ENCODE measurements at places on chromosomes 3 and 15.

DNA sequence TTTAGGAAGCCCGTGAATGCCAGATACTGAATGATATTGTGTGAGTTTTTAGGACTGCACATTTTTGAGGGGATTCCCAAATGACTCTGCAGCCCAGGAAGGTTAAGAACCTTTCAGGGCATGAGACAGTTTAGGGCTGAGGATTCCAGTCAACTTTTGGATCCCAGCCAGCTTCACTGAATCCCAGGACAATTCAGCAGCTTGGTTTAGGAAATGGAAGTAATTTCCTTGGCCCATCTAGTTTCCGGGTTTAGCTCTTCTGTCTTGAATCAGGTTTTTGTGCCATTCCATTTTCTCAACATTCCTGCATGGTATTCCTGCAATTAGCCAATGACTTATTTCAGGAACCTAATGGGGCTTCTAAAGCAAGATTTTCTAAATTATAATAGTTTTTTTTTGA lies 253.9 kb downstream of the LSAMP start:
- DNase-seq = no peak

GRCh38 chr3:4043867-4044575 lies 244.8 kb downstream of the LRRN1 start:
- DNase-seq = no peak

- no peak for DNase-seq
These were observed 648.7 kb upstream of the DPPA4 start for GRCh38 chr3:109985943-109986555.

DNA sequence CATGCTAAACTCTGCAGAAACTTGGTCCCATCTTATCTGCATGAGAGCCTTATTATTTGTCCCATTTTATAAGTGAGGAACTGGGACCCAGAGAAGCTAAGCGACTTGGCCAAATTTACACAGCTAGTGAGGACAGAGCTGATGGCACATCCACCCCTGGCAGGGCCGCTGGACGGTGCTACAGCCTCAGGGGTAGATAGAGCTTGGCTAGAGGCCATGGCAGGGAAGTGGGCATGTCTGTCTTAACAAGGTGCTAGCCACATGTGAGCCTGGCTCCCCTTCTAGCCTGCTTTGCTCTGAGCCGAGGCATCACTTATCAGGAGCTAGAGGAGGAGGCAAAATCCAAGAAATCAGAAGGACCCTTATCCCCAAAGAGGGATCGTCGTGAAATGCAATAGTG lies 36.7 kb upstream of the SYNM start:
- DNase-seq = no peak

DNA sequence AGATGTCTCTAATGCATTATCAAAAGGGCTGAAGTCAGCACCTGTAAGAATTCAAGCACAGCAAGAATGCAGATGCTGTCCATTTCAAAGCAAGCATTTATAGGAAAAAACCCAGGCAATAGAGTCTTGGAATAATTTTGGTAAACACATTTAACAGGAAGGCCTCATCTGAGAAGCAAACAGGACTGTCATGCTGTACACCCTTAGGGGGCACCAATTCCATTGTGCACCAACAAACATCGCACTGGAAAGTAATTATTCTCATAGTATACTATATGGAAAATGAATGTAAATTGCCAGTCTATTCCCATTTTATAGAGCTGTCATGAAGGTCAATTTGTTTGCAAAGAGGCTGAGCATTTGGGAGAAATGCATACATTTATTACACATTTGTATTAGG lies 247.3 kb upstream of the SUCLG2 start:
- DNase-seq = no peak

GRCh38 chr3:100100425-100100824 lies 13.9 kb downstream of the FILIP1L start:
- DNase-seq = no peak

DNA sequence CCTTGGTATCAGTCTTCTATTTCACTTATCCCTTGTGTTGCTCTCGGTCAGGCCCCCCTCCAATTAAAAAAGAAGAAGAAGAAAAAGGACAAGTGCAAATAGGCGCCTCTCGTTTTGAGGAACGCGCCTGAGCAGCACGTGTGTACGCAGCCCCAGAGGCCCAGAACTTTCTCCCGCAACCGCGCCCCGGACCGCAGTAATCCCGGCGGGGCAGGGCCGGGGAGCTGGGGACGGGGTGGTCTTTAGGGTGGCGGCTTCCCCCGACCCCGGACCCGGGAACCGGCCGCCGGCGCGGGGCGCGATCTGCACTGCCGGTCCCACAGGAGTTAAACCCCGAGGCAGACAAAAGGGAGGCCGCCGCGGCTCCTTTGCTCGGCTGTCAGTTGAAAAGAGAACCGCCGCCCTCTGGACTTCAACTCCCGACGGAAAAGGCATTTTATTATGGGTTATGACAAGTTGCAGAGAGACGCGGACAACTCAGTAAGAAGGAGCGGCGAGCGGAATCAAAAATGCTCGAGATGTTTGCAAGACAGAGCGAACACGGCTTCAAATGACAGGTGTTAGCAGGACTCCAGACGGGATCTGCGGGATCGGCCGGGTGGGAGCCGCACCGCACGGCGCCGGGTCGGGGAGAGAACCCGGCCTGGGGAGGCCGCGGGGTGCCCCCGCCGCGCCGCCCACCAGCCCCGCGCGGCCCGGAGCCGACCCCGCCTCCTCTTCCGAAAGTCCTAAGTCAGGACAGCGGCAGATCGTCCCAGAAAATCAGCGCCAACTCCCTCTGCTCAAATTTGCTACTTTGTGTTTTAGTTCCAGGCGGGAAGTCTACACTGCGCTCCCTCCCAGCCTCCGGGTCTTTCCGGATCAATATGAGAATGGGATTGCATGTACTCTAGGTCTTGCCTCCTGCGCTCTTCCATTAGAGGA lies 79.0 kb downstream of the NR2F2 start:
- DNase-seq = no peak

DNA sequence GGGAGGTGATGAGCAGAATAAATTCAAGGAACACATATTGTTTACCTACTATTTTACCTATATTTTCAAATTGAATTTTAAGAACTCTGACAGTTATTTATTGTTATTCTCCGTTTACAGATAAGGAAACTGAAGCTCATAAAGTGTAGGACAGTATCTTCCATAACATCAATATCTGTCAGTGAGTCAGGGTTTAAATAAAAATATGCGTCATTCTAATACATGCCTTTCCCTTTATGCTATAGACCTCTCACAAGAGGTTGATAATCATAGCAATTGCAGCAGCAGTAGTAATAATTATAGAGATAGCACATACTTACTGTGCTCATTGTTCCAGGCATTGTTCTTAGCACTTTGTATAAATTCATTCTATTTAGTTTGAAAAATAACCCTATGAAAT lies 101.1 kb downstream of the EPHA6 start:
- DNase-seq = no peak

DNA sequence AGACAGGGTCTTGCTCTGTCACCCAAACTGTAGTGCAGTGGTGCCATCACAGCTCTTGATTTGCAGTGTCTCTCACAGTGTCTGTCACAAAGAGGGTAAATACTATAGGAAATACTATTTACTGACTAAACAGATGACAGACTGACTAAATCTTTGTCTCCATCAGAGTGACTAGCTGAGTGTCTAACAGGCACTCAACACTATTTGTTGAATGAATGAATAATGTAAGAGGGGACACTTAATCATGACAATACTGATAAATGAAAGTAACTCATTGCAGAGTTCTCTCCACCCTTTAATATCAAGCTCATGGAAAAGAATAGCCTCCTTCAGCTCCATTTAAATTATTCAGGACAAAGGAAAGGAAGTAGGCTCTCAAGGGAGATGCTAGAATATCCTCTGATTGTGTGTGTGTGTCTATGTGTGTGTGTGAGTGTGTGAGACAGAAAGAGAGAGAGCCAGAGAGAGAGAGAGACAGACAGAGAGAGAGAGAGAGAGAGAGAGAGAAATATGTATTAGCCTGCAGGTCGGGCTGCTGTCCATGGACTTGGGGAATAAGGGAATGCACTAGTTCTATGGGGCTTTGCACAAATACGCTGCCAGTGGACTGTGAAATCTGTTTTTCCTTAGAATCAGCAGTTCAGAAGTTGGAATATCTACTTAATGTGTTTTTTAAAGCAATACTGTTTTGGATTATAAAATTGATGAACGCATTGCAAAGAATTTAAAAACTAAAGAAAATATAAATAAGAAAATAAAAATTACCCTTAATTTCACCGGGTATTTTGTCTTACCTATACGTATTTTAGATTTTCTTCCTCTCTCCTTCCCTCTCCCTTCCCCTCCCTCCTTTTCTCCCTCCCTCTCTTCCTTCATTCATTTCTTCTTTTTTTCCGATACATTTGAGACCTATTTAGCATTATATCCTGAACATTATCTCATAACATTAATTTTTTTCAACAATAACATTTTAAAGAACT lies 132.9 kb upstream of the LRIG1 start:
- no peak for DNase-seq

- no peak for DNase-seq
These were observed 127.4 kb downstream of the EDEM1 start for GRCh38 chr3:5314897-5315296.

DNA sequence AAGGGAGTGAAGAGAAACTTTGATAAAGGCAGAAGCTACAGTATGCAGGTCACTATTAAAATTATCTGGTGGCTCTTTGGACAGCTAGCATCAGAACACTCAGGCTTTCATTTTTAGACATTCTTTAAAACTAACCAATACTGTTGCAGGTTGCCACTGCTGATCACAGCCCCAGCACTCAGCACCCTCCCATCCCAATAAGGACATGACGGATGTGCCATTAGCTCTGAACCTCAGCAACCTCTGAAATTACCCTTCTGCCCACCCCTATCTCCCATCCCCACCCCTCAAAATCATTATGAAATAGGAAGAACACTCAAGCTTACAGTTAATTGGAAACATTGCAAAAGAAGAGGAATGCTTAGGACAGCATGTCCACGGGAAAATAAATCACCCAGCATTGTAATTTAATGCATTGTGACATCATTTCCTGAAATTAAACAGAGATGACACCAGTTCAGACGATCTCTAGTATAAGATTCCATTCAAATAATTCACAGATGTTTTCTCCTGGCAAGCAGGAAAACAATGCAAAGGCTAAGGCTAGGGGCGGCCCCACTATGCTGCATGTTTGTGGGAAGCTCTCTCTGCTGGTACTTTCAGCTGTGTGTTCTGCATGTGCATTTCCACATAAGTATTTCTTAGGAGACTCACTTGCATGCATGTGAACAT lies 71.6 kb downstream of the MEIS2 start:
- no peak for DNase-seq

DNA sequence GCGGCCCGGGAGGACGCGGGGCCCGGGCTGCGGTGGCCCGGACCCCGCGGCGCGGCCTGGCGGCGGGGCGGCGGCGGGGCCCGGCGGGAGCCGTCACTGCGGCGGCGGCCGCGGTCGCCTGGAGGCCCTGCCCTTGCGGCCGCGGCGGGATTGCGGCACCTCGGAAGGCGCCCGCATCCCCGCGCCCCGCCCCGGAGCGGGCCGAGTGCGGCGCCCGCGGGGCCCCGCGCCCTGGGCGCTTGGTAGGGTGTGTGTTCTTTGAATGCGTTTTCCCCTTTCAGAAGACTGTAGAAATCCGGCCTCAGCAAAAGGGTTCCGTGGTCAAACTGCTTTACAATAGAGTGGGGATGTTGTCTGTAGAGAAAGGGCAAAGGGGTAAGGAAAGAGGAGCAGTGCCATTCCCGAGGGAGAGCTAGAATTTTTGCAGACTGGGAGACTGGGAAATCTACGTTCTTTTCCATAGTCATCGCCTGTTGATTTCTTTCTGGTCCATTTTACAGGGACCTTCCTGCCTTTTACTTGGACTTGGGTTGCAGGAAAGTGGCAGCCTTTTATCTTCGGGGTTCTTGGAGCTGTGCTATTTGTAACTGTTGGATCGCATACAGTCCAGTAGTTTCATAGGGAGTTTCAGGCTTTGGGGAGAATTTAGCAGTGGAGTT lies 630 bp downstream of the SNRK start:
- no peak for DNase-seq

GRCh38 chr3:72270072-72270681 lies 485.2 kb upstream of the PROK2 start:
- no peak for DNase-seq
